ENCODE measurements at places on chromosomes 3 and 15. TPM values are rescaled to one million over a fixed set of nuclear protein-coding genes. Genes with fewer than 3 reads are reported as not detected.

DNA sequence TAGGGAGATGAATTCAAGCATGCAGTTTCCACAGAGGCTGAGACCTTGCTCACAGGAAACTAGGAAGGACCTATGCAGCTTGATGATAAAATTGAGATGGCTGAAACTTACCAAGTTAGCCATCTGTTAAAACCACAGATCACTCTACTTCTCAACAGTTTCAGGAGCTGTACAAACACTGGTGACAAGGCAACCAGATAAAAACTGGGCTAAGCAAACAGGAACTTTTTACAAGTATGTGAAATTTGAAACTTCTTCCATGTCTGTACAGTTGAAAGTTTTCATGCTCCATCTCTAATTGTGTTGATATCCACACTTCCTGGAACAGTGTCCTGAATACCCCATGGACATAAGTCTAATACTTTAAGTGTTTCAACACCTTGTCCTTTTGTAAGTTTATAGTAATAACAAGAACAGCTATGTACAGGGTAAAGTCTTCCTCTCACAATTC is 78.2 kb downstream of the FAIM start:
- DNase-seq = peak; percentile 83

DNA sequence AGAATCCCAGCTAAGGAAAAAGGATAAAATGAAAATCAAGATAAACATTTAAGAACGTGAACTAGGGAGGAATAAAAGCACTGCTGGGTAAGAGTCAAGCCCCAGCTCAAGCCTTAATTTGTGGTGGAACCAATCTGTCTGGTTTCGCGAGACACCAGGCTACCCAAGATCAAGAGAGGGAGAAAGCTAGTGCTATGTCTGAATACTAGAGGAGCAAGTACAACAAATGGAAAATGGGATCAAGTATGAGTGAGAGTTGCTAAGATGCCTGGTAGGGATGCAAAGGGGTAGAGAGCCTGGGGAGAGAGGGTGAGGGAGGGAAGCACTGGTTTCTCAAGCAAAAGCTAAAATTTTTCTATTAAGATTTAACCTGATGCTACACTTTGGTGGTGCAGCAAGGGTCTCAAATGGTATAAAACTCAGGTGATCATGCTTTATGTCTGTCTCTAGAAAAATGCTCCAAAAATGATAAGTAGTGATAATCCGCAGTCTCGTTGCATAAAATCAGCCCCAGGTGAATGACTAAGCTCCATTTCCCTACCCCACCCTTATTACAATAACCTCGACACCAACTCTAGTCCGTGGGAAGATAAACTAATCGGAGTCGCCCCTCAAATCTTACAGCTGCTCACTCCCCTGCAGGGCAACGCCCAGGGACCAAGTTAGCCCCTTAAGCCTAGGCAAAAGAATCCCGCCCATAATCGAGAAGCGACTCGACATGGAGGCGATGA is 1.7 kb upstream of the SETD5 start:
- no peak for DNase-seq

DNA sequence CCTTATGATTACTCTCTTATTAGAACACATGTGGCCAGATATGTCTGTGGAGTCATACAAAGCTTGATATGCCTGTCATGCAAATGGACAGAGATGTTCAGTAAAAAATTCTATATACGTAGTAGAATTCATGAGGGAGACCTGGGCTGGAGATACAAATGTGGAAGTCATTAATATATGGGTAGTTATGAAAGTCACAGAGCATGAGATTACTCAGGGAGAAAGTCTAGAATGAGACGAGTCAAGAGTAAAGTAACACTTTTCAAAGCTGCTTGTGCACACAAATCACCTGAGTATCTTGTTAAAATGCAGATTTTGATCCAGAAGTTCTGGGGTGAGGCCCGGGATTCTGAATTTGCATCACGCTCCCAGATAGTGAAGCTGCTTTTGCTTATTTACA is 28.4 kb downstream of the OXSM start:
- DNase-seq = no peak

DNA sequence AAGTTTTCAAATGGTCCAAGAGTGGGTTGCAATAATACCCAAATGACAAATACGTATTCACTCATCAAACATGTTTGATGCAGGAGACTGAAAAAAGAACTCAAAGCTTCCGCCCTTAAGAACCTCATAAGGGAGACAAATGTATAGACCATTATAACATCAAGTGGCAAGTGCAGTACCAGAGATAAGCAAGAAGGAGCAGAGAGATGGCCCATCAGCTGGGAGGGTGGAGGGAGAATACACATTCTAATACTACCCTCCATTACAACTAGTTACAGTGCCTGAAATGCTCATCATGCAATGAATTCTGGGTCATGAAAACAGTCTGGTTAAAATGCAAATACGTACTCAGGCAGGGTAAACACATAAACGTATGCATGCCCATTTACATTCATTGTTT is 304.0 kb downstream of the SHQ1 start:
- DNase-seq = no peak

DNA sequence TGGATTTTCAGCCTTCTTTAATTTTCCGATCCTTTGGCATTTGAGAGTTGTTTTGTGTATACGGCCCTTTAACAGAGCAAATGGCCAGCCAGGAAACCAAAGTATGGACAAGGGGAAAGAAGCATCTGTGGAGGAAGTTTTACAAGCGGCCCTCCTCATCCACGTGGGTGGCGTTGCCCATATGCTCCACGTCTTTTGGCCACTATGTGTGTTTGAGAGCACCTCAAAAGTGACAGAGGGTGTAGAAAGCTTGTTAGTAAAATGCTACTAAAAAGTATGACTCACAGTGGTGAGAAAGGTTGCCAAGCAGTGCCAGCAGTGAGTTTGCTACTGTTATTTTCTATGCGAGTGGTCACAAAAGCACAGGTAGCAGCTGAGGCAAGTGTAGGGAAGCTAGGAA is 451.8 kb upstream of the NPAP1 start:
- no peak for DNase-seq

- DNase-seq = no peak
Measured at GRCh38 chr3:143531101-143531500, 317.2 kb downstream of the SLC9A9 start.

GRCh38 chr3:191348098-191348497 is 17.8 kb upstream of the UTS2B start:
- no peak for DNase-seq

DNA sequence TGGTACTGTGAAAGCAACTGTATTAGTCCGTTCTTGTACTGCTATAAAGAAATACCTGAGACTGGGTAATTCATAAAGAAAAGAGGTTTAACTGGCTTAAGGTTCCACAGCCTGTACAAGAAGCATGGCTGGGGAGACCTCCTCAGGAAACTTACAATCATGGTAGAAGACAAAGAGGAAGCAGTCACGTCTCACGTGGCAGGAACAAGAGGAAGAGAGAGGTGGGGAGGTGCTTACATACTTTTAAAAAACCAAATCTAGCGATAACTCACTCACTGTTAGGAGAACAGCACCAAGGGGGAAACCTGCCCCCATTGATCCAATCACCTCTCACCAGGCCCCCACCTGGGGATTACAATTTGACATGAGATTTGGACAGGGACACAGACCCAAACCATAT is 48.9 kb downstream of the IQGAP1 start:
- DNase-seq = no peak

DNA sequence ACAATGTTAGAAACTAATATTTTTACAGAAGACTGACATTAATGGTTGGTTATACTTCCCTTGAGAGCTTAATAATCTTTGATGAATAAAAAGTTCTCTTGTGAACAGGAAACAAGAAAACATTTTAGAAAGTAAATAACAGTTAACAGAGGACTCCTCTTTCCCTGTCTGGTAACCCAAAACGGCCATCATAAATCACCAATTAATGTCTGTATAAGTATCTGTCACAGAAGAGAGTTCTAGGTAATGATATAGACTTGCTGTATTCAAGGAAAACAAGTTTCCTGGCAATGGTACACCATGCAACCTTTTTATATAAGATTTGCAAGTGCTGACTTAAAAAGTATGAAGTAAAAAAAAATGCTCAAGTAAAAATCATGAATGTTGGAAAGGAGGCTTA is 426.7 kb downstream of the SOX2 start:
- no peak for DNase-seq

- DNase-seq = no peak
Measured at GRCh38 chr3:126030455-126030854, 53.5 kb downstream of the SLC41A3 start.

DNA sequence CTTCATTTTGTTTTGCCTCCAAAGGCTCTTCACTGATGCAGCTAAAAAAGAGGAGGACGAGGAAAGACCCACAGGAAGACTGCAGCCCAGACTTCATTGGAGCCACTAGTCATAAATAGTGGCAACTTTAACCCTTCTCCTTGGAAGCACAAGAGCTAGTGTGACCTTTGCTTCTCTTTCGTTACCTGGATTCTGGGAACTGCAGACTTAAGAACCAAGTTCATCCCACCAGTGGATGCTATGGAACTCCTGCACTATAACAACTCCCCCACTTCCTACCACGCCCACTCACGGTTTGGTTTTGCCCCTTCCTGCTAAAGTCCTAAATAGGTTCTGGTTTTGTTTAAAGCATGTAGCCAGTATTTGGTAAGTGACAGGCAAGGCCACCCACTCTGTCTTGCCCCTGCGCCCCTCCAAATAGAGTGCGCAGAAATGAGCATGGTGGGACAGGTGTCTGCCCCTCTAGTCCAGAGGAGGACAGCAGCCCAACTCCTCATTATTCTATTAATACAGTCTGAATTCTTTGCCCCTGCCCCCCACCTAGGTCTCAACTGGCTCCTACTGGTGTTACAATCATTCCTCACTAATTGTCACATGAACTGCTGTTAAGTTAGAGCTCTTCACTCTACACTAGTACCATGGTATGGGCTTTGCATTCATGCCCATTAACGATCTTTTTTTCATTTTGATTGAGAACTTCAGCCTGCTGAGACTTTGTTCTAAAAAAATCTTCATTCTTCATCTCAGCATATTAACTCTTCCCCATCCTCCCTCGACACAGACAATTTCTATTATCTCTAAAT is 504.6 kb downstream of the FOXP1 start:
- DNase-seq = no peak

DNA sequence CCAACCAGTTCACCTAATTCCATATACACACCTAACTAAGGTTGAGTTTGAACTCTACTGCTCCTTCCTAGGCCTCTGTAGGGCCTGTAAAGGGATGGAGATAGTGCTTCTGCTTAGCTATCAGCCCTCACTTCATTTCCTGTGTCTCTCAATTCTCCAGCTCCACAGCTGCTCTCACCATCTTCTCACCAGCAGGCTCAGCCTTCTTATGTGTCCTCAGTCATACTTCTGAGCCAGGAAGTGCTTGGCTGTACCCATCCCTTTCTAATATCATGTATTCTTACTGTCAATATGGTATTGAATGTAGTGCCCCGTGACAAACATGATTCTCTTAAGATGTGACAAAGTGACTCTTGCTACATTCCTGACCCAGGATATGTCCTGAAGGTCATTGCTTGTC is 116.9 kb downstream of the SLC9A9 start:
- no peak for DNase-seq

- DNase-seq = peak; percentile 95
Measured at GRCh38 chr15:32867313-32867626, 149.5 kb downstream of the GREM1 start.

DNA sequence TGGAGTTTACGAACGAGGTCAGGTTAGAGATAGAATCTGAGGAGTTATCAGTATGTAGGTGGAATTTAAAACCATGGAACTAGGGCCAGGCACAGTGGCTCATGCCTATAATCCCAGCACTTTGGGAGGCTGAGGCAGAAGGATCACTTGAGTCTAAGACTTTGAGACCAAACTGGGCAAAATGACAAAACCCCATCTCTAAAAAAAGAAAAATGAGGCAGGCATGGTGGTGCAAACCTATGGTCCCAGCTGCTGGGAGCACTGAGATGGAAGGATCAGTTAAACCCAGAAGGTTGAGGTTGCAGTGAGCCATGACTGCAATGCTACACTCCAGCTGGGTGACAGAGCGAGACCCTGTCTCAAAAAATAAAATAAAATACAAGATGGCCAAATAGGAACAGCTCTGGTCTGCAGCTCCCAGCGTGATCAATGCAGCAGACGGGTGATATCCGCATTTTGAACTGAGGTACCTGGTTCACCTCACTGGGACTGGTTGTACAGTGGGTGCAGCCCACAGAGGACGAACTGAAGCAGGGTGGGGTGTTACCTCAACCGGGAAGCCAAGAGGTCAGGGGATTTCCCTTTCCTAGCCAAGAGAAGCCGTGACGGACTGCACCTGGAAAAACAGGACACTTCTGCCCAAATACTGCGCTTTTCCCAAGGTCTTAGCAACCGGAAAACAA is 33.3 kb downstream of the ZMAT3 start:
- DNase-seq = no peak

DNA sequence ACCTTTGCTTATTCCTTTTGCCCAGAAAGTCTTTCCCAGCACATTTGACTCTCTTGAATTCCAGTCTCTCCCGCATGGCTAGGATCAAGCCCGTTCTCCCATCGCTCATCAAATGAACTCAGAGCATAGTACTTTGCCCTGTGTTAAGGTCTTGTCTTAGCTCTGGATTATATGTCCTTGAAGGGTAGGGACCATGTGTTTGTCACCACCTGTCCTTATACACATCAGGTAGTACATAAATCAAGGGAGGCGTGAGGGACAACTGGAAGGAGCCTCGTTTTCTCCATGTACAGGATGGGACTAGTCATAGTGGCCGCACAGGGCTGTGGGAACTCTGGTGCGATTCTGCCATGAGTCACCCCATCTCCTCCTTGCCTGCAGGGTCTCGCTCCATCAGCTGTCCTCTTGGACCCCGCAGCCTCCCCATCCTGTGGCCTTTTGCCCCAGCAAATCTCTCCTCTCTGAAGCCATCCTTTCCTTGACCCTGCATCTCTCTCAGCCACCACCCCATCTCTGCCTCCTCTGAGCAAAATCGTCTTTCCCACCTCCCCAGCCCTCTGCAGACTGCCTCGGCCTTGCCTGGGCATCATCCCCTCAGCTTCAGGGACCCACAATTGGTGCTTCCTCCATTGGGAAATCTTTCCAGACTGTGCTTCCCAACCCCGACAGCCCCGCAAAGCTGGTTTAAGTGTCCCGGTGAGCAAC is 33.4 kb upstream of the RAB6B start:
- DNase-seq = no peak

DNA sequence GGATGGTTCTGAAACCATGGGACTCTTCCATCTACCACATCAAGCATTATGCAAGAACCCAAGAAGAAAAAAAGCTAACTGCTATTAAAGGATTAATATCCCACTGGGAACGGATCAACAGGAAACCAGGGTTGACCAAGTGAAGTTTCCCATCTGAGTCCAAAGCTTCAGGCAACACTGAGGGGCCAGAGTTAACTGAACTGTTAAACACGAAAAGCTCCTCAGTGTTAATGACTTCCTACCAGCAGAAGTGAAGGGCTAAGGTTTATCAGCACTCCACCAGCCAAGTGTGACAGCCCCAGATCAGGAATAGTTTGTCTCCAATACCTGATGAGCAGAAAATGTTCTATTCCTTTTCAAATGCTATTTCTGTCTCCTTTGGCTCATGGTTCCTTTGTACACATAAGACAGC is 36.7 kb downstream of the PTPN9 start:
- DNase-seq = no peak

GRCh38 chr3:1703169-1703568 is 395.5 kb upstream of the CNTN4 start:
- no peak for DNase-seq

- no peak for DNase-seq
Measured at GRCh38 chr15:89781055-89781454, 4.9 kb downstream of the MESP2 start.

Gene ECE2
- not detected for polyA plus RNA-seq

Gene SERPINI1
- 3.7 TPM for polyA plus RNA-seq

Gene P3H2
- polyA plus RNA-seq = 24.2 TPM

Gene FBXW12
- polyA plus RNA-seq = 0.06 TPM

Gene PLD1
- 3.3 TPM for polyA plus RNA-seq

Gene TLR9
- not detected for polyA plus RNA-seq

Gene PIF1
- polyA plus RNA-seq = 5.2 TPM

Gene SLC24A5
- not detected for polyA plus RNA-seq

Gene PROS1
- polyA plus RNA-seq = 20.7 TPM

Data from fibroblast of lung (primary cell).